ENCODE measurements at places on chromosomes 2 and 18.

- DNase-seq: no peak
These were observed 133.0 kb upstream of the SLC14A2 start for GRCh38 chr18:45482286-45482685.

GRCh38 chr18:74514860-74515495, 18.8 kb downstream of the CNDP2 start:
- no peak for DNase-seq

- DNase-seq: no peak
These were observed 21.2 kb downstream of the ADRA2B start for GRCh38 chr2:96095116-96095636.

GRCh38 chr2:23042216-23042906, 342.6 kb upstream of the KLHL29 start:
- DNase-seq: no peak

DNA sequence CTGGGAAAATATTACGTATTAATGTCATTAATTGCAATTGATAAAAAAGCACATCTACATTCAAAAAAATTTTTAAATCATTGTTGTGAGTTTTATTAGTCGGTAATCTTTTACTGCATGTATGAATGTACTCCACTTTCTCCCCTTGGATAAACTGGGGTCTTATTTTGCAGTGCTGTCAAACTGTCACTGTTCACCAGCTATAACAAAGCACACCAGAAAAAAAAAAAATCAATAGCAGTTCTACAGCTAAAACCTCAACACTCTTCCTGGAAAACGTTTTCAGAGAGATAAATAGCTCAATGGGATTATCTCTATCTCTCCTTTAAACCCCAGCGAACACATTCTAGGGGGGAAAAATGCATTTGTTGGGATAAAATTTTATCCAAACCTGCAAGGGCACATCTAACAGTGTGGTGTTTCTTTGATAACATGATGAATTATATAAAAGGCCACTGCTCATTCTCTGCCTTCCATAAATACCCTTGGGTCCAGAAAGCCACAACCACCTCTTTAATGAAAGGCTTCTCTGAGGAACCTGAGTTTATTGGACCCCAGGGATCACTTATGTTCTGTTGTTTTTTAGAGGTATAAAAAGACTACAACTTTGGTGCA, 219.9 kb downstream of the CDH20 start:
- DNase-seq: no peak

DNA sequence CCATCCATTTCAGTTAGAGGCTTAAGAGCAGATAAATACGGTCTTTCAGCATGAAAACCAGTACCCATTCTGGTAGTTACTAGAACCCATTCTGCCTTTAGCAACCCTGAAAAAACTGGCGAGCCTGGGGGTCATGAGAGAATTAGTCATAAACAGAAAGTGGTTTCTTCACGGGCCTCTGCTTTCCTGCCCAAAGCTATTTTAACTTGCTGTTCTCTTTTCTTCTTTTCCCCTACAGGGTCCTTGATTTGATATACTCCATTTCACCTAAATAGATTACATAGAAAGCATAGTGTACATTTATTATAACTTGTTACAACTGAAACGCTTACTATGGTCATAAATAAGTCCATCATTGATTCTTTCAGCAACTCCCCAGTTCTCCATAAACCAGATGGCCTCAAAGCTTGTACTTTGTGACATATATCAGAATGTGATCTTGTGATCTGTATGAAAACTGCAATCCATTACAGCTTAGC, 48.3 kb downstream of the WDFY1 start:
- DNase-seq: no peak

DNA sequence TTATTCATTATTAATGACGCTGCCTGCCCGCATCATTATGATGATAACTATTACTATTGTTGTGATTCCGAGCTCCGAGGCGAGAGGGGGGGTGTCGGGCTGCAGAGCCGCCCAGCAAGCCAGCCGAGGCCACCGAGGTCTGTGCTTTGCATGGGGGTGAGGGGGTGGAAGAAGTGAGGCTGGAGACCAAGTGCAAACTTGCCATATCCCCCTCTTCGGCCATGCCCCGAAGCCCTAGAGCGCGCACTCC, 3.6 kb downstream of the BCL11A start:
- no peak for DNase-seq

GRCh38 chr18:24076950-24077349, 61.9 kb upstream of the CABYR start:
- DNase-seq: no peak

GRCh38 chr2:216086207-216086893, 4.6 kb downstream of the TMEM169 start:
- DNase-seq: no peak

All from stimulated activated CD4-positive, alpha-beta T cell treated with anti-CD3 and anti-CD28 coated beads, Interleukin-15, amount 100 ng/mL, for 1 hour (primary cell).